ENCODE measurements at places on chromosomes 2 and 18. TPM values are rescaled to one million over a fixed set of nuclear protein-coding genes. Genes with fewer than 3 reads are reported as not detected.

The SESTD1 gene
- total RNA-seq, result 27.2 TPM

The AKAIN1 gene
- not detected for total RNA-seq

The COLEC12 gene
- 0.06 TPM for total RNA-seq

The GALNT14 gene
- 44.6 TPM for total RNA-seq

The UGT1A8 gene
- total RNA-seq, result 0.05 TPM

The KCNF1 gene
- 40.2 TPM for total RNA-seq

The INPP5D gene
- 0.66 TPM for total RNA-seq

The GAREM2 gene
- total RNA-seq, result 8.5 TPM

The GCG gene
- not detected for total RNA-seq

The FRZB gene
- total RNA-seq, result 0.08 TPM

The COX5B gene
- 315 TPM for total RNA-seq

The CERS6 gene
- 16.3 TPM for total RNA-seq

The ASAP2 gene
- 49.8 TPM for total RNA-seq

The ZBTB7C gene
- total RNA-seq, result 0.23 TPM

The CREG2 gene
- total RNA-seq, result 8.8 TPM

The RIT2 gene
- total RNA-seq, result not detected

The IL36B gene
- not detected for total RNA-seq

The PSMA8 gene
- not detected for total RNA-seq

The SCLY gene
- 18.1 TPM for total RNA-seq

The GATA6 gene
- 1.7 TPM for total RNA-seq

The CD8A gene
- total RNA-seq, result 0.32 TPM

The MALL gene
- 143 TPM for total RNA-seq

The ATL2 gene
- 54.7 TPM for total RNA-seq

The TIGD1 gene
- total RNA-seq, result 5.6 TPM

The SDC1 gene
- 194 TPM for total RNA-seq

The DES gene
- 0.29 TPM for total RNA-seq

The IL37 gene
- total RNA-seq, result not detected

The HADHA gene
- total RNA-seq, result 115 TPM

The ERFE gene
- total RNA-seq, result 8.1 TPM

The MYO3B gene
- total RNA-seq, result not detected

The SRD5A2 gene
- total RNA-seq, result 0.06 TPM

The CNGA3 gene
- not detected for total RNA-seq

The CARF gene
- 1.3 TPM for total RNA-seq
